Left kidney (tissue), 8 donors: ENCODE measurements at places on chromosomes 12 and 14. TPM values are rescaled to one million over a fixed set of nuclear protein-coding genes. Genes with fewer than 3 reads are reported as not detected.

GRCh38 chr12:102350070-102350469, 130.3 kb downstream of the IGF1 start:
- no peak for DNase-seq

- DNase-seq = peak; percentile 53
These were observed 392.9 kb downstream of the NOVA1 start for GRCh38 chr14:26204728-26205479.

DNA sequence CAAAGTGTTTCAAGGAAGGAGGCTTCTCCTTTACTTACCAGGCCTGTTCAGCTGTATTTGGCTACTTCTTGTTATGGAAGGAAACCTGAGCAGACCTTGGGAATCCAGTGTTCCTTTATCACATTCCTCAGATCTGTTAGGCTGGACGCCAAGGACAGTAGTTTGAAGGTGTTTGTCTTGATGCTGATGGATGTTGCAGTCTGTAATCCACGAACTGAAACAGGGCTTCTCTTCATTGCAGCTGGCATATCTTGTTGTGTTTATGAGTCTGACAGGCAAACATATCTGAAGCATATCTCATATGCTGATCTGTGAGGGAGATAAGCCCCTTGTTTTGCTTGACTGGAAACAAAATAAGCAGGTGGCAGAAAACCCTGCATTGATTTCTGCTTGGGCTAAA, 904.3 kb downstream of the NRXN3 start:
- peak; percentile 4 for DNase-seq

DNA sequence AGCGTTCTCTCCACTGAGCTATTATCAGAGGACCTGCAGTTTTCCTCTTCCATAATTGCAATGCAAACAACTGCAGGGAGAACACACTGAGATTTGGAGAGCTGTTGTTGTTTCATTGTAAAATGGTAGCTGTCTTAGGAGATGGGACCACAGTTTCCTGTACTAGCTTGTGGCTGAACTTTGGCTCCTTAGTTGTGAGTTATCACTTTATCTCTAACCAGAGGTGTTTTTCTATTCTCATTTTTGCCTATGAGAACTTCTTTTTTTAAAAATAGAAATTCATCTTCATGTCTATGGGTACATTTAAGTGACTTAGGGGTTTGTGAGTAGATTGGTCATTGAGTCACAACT, 216.5 kb downstream of the SLC38A4 start:
- DNase-seq = no peak

GRCh38 chr14:100032738-100033137, 32.5 kb upstream of the EVL start:
- no peak for DNase-seq

- peak; percentile 64 for DNase-seq
These were observed 76.2 kb downstream of the BCL11B start for GRCh38 chr14:99195602-99196309.

DNA sequence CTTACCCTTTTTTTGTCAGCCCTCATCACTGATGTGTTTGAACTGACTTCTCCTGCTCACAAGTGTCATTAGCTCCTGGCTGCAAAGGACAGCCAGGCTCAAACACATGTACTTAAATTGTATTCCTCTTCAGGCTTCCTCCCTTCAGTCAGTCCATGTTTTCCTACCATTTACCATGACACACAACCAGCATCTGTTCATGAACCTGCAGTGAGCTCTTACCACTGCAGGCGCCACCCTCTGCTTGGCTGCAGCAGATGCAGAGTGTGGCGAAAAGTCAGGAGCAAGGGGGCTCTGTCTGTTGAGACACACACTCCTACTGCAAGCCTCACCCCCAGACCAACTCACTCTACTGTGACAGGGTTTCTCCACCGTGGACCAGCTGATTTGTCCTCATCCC, 70.2 kb downstream of the TSPAN11 start:
- no peak for DNase-seq

DNA sequence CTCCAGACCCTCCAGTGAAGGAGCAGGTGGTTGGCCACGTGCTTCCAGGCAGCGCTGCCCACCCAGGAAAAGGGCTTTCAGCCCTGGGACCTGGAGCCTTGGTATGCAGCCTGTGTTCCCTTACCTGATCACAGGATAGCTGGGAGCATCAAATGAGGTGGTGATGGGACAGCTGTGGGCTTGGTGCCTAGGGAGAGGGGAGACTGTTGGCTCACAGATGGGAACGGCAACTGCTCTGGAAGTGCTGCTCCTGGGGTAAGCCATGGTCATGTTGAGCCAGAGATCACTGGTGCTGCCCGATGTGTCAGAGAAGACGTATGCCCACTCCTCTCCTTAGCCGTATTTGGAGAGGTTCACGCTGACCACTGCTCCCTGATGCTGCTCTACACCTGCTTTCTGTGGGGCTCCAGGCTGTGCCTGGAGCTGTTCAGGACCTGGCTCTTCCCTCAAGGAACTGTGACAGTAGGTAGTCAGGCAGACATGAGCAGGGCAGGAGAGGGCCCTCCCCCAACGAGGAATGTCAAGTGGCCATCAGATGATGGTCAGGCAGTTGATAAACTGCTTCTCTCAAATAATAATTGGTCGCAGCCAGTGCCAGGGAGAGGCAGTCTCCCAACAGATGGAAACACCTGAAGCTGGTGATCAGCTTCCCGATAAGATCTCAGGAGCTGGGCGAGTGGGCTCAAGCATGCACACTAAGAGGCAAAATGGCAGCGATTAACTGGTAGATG, 2.8 kb upstream of the CYP46A1 start:
- DNase-seq = no peak

- no peak for DNase-seq
These were observed 40.6 kb downstream of the SCN8A start for GRCh38 chr12:51631591-51631990.

- no peak for DNase-seq
These were observed 58.0 kb downstream of the MIS18BP1 start for GRCh38 chr14:45194964-45195363.

The IL31 gene
- not detected for polyA plus RNA-seq

- no peak for DNase-seq
These were observed 158.5 kb downstream of the PRKCH start for GRCh38 chr14:61479746-61480502.

GRCh38 chr12:3202734-3203446, 125.7 kb downstream of the TSPAN9 start:
- DNase-seq = peak; percentile 56

DNA sequence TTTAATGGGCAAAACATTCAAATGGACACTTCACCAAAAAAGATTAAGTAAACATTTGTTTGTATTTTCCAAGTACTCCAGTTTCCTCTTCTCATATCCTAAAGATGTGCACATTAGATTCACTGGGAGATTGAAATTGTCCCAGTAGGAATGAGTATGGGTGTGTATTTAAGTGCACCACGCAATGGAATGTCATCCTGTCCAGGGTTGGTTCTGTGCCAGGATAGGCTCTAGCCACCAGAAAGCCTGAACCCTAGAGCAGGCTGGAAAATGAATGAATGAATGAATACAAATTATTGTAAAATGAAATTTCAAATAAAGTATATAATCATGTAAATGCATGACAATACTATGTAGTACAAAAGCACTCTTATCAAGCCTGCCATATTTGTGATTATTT, 14.0 kb downstream of the CEP83 start:
- no peak for DNase-seq

DNA sequence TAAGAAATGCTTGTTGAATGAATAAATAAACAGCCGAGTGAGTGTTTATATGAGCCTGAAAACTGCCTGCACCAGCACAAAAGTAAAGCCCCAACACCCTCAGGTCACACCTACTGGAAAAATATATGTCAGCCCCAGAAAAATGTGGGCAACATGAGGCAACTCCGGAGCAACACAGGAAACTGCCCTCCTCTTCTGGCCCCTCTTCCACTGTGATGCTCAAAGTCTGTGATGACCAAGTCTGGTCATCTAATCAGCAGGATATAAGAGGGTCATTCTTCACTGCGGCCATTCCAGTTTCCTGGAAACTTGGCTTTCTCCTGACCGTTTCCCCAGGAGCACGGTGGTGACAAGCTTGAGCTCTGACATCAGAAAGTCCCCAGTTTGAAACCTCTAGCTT, 159.6 kb upstream of the PZP start:
- DNase-seq = no peak

The KHNYN gene
- polyA plus RNA-seq = 50.5 TPM

DNA sequence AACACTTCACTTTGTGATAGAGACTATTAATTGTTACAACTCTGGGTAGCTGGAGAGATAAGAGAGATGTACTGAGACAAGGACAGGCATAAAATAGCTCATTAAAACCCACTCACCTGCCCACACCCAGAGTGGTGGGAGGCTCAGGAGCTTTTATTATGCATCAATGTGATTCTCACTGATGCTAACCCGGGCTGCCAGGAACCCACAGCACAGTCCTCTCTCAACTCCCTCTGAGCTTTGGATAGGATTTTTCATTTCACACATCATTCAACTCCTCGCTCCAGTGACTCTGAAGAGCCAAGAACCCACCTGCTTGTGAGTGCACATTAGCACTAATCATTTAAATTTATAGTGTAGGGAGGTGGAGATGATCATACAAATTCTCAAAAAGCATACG, 827.9 kb downstream of the FLRT2 start:
- peak; percentile 28 for DNase-seq

DNA sequence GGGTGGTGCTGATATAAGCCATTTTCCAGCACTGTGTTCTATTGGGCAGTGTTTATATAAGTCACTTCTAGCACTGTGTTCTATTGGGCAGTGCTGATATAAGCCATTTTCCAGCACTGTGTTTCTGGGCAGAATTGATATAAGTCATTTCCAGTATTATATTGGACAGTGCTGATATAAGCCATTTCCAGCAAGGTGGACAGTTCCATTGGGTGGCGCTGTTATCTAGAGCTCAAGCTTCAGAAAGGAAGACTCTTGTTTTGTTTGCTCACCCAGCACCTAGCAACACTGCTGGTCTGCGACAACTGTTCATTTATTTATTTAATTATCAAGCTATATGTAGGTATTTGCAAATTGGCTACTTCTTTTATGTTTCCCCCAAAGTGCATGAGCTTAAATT, 690.3 kb downstream of the AACS start:
- no peak for DNase-seq

GRCh38 chr12:108966378-108967151, 54.3 kb downstream of the SVOP start:
- no peak for DNase-seq

DNA sequence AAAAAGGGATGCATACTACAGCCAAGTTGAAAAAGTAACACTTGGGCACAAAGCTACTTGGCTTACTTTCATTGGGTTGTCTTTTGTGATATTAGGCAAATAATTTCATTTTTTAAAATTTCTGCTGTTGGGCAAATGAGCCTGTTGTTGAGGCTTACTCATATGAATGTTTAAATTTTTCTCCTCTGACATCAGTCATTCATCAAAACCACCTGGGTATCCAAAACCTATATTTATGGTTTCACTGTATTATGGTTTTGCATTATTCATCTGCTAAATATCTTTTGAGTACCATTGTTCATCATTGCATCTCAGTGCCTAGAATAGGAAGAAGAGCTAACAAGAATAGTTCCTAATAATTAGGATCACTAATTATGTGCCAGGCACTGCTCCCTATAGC, 28.1 kb downstream of the DYRK2 start:
- DNase-seq = no peak

- DNase-seq = peak; percentile 58
These were observed 3.9 kb upstream of the POC1B start for GRCh38 chr12:89529738-89530137.

DNA sequence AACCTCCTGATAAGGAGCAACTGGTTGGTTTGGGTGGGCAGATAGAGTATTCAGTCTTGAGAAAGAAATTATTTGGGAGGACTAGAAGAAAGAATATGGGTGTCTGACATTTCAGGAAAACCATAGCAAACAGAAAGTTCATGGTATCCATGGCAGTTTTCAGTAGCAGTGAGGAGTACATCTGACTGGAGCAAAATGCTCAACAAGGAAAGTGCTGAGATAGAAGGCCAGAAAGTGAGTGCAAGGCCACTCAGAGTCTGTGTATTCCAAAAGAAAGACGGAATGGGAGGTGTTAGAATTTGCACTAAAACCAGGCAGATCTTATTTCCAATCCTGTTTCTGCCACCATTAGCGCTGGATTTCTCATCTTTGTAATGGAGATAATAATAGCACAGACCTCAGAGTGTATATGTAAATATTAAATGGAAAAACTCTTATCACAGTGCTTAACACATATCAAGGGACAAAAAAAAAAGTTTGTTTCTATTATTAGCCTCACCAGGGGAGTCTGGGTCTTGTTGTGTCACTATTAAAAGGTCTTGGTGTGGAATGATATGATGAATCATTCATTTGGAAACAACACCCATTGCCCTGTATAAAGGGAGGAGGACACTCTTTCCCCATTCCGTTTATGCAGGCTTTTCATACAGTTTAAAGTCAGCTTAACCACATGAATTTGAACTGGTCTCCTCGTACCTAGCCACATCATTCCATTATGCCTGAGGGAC, 349.8 kb downstream of the IPO8 start:
- no peak for DNase-seq

DNA sequence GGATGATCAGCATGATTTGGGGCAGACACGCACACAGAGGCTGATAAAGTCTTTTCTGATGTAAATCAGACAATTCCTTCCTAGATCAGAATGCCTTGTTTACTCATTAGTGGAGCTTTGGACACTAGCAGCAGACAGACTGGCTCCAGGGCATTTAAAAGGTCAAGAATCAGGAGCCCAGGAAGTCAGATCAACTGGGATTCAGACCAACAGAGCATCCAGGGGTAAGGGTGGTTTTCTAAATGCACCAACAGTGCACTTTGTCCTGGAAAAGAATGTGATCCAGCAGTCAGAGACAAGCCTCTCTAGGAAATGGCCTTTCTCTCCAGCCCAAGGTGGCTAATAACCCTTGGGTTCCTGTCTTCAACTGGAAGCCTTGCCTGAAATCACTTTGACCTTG, 405.3 kb downstream of the MED13L start:
- DNase-seq = no peak

The FAM222A gene
- 6.5 TPM for polyA plus RNA-seq

The INSM2 gene
- polyA plus RNA-seq = not detected

The ETNK1 gene
- polyA plus RNA-seq = 92.4 TPM

DNA sequence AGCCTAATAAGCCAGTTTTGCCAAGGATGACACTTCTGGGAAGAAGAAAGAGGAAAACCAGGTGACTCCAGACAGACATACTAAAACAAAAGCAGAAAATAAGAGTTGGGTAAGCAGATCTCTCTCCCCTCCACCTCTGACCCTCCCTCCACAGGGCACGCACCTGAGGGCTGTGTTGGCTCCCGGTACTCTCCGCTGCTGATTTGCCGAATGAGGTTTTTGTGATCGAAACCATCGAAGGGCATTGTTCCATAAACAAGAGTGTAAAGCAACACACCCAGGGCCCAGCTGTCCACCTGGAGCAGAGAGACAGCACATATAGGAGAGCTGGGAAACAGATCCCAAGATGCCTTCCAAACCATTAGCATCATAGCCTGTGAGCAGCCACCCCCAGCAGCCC, 68.1 kb downstream of the NUAK1 start:
- DNase-seq = no peak

- DNase-seq = no peak
These were observed 392.0 kb downstream of the RPL10L start for GRCh38 chr14:46259536-46259935.

The ANKRD33 gene
- polyA plus RNA-seq = 0.17 TPM

The MIA2 gene
- polyA plus RNA-seq = 84.3 TPM

The NRIP2 gene
- 29.7 TPM for polyA plus RNA-seq
